SHP77 (cell line): ENCODE measurements at places on chromosomes 2 and 18.

GRCh38 chr2:237480988-237481525, 6.0 kb upstream of the MLPH start:
- no peak for DNase-seq

DNA sequence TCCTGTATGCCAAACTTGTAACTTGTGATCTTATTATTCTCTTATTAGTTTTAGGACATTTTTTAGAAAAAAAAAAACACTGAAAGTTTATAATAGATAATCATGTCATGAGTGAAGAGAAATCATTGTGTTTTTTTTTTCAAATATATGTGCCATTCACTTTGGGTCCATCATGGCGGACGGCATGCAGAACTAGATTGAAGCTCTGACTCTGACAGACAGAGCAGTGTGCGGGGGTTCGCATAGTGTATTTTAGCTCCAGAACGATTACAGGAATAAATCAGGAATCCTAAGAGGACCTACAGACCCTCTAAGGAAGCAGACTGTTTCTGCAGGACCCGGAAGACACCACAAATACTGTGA, 484.4 kb upstream of the REG3G start:
- DNase-seq, result no peak

GRCh38 chr2:225495706-225496105, 96.2 kb downstream of the NYAP2 start:
- DNase-seq, result peak; percentile 7

- DNase-seq, result no peak
These were observed 252.9 kb downstream of the PRKCE start for GRCh38 chr2:45904267-45904945.

GRCh38 chr2:40480596-40480995, 28.7 kb upstream of the SLC8A1 start:
- DNase-seq, result no peak

GRCh38 chr2:66253066-66253465, 181.9 kb upstream of the MEIS1 start:
- DNase-seq, result no peak

DNA sequence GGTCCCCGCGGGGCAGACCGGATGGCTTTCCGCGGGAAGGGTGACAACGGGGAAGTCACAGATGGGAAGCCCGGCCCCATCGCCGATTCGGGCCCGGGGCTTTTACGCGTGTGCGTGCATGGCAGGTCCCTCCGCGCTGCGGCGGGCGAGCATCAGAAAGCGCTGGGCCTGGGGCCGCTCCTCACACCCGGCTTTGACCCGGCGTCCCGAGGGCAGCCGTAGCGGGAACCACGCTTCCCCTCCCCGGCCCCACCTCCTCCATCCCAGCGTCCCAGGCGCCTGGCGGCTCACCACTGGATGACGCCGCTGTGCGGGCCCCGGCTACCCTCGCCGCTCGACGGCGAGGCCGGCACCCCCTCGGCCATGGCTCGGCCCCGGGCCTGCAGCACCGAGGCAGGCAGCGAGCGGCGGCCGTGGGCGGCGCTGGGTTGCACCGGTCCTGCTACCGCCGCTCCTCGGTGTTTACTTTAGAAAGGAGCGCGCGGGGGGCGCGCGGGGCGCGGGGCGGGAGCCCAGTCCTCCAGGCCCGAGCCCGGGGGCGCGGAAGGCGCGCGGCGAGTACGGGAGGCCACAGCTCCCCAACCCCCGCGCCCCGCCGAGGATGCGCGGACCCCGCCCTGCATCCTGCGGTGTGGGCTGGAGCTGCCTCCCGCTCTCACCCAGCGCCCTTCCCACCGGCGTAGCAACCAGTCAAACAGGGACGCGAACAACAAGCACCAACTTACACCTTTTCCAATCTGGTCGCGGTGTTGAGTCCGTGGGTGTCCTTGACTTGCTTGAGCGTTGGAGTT, 806 bp downstream of the RFX8 start:
- DNase-seq, result no peak

- no peak for DNase-seq
These were observed 207.5 kb downstream of the ARHGAP15 start for GRCh38 chr2:143336719-143337210.

- DNase-seq, result no peak
These were observed 21.8 kb downstream of the HSPD1 start for GRCh38 chr2:197477797-197478196.

- DNase-seq, result no peak
These were observed 550 bp downstream of the RAB1A start for GRCh38 chr2:65129286-65129825.

- no peak for DNase-seq
These were observed 30.9 kb downstream of the MBP start for GRCh38 chr18:77101410-77102258.

DNA sequence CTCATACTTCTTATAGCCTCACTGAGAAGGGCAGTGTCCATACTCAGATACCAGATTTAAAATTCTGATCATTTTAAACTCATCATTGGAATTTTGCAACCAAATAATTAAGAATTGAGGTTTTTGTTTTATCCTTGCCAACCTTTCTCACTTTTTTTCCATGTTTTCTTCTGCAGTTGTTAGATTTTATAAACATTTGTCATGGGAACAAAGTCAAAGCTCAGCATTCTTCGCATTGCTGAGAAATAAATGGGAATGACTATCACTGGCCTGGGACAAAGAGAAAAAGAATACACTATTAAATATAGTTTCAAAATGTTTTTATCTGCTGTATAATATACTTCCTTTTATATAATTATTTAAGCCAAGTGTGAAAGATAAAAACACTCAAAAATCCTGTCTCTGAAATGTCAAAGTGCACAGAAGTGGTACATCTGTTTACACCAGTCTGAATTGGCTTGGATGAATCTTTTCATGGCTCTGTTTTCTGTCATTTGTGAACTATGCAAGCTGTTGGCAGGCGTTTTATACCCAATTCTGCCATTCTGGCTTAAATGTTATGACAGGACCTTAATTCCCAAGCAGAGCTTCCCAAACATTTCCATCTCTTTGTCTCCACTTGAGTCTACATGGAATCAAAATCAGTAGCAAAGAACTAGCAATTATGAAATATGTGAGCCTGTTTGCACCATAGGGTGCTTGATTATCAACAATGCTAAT, 249.3 kb upstream of the SYT4 start:
- DNase-seq, result no peak

DNA sequence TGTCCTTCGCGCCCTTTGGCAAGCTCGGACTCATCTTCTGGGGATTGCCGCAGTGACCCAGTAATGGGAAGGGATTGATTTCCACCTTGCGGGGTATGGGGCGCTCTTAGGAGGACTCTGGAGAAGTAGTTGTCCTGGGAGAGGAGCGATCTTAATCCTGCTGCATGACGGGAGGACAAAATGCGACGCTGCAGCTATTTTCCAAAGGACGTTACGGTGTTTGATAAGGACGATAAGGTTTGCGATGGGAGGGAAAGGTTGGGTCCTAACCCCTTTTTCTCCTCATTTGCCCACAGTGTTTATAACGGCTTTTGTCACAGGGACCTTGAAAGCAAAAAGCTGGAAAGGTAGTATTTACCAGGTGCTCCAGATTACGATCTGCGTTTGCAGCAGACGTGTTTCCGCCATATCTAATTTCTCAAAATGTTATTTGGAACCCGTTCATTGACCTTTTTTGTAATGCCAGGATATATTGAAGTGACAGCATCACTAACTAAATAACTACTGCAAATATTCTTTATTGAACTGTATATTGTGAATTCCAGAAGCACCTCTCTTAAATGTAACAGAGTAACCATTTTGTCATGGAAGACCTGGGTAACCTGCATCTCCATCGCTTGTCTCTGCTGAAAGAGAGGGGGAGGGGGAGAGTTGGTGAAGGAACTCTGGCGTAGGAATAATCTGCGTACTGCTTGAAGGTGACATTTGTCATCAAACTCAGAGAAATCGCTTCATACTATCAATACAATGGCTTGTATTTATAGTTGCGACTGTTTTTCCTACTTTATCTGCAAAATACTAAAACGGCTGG, 590 bp downstream of the MDH1 start:
- peak; percentile 4 for DNase-seq

- DNase-seq, result no peak
These were observed 15.5 kb downstream of the LAMA1 start for GRCh38 chr18:7102131-7102530.

DNA sequence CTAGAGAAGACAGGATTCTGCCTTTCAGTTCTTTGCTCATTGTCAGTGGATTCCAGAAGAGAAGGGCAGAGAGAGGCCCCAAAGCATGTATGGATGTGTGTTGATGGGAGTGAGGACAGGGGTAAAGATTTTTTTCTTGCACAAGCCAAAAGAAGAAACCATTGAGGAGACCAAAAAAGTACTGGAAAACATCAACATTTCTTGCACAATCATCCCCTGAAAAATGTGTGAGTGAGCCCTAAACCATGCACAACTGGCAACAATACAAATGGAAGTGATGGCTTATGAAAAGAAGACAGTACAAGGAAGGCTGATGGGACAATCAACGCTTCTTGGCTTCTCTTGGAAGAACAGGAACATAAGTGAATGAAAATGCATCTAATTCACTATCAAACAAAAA, 5.6 kb upstream of the SMAD7 start:
- no peak for DNase-seq

DNA sequence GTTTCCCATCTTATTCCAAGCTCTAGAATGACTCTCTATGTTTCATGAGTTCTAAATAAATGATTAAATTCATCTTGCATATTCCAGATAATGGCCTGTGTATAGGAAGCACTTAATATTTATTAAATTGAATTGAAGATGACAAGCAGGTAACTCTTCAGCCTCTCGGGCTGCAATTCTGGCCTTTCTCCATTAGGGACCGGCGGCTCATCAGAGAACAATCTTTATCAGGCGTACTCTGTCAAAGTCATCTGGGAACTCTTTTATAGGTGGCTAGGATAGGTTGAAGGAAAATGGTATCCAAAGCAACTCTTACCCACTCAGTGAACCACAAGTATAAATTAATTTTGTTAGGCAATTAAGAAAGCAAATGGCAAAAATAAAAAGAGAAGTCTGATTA, 308.5 kb downstream of the NOL4 start:
- no peak for DNase-seq

GRCh38 chr2:17851731-17852585, 26.5 kb upstream of the KCNS3 start:
- peak; percentile 69 for DNase-seq

DNA sequence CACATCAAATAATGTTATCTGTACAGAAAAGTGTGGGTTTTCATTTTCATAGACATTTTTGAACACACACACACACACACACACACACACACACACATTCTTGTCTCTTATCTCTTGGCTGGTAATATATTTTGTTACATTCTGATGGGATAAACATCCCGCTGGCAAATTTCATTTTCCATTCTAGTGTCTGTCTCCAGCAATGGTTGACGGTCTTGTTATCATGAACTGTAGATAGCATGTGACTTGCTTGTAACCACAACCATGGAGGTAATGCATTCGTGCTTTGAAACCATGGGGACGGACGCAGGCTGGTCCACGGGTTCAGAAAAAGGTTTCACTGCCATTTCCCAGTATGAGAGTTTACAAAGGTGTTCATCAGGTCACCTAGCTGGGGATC, 156.4 kb downstream of the PPP1R1C start:
- no peak for DNase-seq

DNA sequence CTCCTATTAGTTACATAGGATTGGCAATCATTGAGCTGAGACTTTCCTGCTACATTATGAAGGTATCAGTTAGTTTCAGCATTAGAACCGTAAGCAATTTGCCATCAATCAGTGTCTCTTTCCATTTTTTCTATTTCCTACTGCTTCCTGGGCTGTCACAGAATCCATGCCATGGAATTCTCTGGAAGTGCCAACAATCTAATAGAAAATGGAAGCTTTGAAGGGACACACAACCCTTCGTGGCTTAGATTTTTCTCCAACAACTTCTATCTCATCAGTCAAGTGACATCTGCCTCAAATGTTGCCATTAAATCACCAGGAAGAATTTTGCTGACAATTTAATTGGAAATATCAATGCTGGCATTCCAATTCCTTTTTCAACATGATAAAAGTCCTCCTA, 183.5 kb upstream of the PARD3B start:
- DNase-seq, result no peak

GRCh38 chr18:76558881-76559667, 64.0 kb upstream of the ZNF516 start:
- DNase-seq, result no peak

GRCh38 chr2:6879011-6879410, 1.4 kb downstream of the RSAD2 start:
- DNase-seq, result no peak

DNA sequence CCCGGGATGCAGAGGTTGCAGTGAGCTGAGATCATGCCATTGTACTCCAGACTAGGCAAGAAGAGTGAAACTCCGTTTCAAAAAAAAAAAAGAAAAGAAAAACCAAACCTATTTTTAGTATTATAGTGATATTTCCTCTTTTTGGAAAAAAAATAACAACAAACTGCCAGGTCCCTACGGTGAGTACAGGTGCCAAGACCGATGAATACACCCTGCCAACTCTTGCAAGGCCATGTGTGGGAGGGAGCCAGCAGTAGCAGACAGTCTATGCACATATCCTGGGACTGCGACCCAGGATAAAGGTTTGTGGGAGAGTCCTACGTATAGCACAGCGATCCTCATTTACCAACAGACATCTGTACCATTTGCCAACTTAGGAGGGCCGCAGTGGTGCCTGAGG, 69.6 kb upstream of the DNMT3A start:
- no peak for DNase-seq

DNA sequence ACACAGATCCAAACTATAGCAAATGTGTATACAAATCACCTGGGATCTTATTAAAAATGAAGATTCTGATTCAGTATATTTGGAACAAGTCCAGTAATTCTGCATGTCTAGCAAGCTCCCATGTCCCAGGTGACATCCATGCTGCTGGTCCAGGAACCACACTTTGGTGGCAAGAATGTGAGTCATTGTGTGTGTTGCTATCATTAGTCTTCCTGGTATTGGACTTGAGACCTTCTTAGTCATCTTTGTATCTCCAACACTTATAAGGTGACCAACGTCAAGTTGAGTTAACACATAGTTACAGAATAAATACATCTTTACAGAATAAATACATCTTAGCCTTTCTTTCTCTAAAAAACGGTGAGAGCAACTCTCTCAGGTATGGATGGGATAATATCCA, 107.9 kb upstream of the NDUFV2 start:
- DNase-seq, result no peak

DNA sequence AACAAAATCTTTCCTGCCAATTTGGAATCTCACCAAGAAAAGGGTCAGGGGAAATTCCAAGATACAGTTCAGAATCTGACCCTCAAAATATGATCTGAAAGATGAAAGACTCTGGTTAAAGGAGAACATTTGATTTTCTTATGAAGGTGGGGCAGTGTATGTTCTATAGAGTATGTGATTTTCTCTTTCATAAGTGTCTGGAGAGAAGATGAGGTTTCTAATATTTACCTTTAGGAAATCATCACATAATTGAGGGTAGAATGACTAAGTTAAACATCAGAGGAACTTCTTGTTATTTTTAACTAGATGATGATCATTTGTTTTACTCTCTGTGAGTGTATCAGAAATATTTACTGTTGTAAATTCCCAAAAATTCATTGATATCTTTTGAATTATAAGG, 27.8 kb upstream of the MBOAT2 start:
- no peak for DNase-seq

GRCh38 chr2:239188536-239188935, 212.3 kb downstream of the HDAC4 start:
- no peak for DNase-seq

GRCh38 chr18:35477497-35477896, 20.3 kb downstream of the INO80C start:
- DNase-seq, result no peak
